NCI-H1436 treated with DMSO at 0.1 percent for 48 hours (cell line): ENCODE measurements at places on chromosomes 16 and 17.

- no peak for DNase-seq
Measured at GRCh38 chr17:66420961-66421371, 118.6 kb downstream of the PRKCA start.

DNA sequence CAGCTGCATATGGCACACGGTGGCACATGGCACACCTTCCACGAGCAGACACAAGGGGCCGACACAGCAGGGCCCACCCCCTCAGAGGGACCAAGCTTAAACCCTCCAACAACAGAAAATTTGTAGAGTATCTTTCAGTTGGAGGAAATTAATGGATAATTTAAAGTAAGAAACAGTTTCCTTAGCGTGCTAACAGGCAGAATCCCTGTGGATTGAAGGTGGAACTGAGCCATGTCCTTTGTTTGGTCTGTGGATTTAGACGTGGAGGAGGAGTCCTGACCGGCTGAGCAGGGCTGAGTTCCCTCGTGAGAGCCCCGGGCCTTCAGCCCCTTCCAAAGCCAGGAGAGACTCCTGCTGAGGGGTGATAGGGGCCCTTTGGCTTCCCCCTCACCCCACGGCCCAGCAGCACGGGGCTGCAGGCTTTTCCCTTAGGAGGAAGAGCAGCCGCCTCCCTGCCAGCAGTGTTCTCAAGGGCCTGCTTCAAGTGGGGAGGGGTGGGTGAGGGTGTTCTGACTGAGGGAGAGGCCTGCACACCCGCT lies 1.4 kb upstream of the CYB561 start:
- no peak for DNase-seq

GRCh38 chr17:68197997-68198930 lies 49.6 kb upstream of the AMZ2 start:
- DNase-seq = no peak

DNA sequence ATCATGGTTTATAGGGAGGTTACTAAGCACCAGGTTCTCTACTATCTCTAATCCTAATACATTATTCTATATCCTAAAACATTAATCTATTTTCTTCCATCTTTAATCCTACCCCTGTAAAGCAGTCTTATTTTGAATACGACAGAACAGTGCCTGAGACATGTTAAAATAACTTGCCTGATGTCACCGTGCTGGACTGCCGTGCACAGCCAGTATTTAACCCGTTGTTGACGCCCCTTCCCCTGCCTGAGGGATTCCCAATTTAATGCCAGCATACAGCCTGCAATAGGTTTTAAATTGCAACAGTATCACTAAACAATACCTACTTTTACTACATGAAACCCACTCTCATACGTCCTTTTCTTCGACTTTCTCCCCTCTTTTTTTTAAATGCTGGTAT lies 133.3 kb downstream of the PARN start:
- DNase-seq = no peak
